Stimulated activated CD4-positive, alpha-beta T cell treated with anti-CD3 and anti-CD28 coated beads, Interleukin-1b, Interleukin-23, amount 100 ng/mL, for 1 hour (primary cell): ENCODE measurements at places on chromosomes 5 and 9.
A peak's percentile ranks its signal among the peaks of the same experiment; 100 is the strongest.

- DNase-seq: no peak
Measured at GRCh38 chr9:71897577-71897976, 13.4 kb downstream of the ABHD17B start.

- no peak for DNase-seq
Measured at GRCh38 chr5:32710550-32711361, at the start of gene NPR3. Gene NPR3, plus strand, starts transcription at chr5:32711321. Its CDS starts 456 bp downstream, at chr5:32711777.

GRCh38 chr9:131762356-131762932 lies 22.6 kb upstream of the RAPGEF1 start:
- DNase-seq: peak; percentile 49

DNA sequence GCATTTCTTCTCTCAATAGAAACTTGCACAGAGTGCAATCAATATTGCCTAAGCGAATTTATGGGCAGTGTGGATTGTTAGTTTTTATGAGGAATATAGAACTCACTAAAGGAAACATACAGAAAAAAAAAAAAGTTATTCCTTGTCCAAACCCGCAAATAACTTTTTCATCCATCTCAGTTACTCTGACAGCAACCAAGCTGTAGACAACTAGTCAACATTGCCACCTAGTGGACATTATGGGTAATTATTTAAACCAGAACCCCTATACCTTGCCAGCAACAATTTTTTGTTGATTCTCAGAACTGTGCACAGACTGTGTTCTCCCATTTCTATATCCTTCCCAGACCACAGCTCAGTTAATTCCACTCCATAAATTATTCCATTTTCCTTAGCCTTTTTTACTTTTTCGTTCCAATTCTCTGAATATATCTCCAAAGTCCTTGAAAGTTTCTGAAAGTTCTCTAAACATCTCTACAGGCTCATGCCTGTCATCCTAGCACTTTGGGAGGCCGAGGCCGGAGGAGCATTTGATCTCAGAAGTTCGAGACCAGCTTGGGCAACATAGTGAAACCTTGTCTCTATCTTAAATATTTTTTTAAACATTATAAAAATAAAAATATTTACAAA lies 2.6 kb upstream of the AFAP1L1 start:
- no peak for DNase-seq

DNA sequence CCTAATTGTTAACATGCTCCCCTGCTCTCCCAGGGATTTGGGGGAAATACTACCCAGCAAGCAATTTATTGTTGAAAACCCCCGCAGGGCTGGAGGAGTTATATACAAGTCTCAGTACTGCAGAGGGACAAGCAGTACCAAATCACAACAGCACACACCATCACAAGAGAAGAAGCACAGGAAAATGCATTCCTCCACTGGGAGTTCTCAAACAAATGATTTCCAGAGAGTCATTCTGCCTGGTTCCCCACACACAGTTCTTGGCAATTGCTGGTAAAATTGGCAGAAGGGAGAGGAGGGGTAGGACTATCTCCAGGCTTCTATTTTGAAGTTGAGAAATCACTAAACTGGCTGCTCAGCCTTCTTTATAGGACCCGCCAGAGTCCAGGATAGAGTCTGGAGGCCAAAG lies 16.8 kb downstream of the SIL1 start:
- DNase-seq: no peak

DNA sequence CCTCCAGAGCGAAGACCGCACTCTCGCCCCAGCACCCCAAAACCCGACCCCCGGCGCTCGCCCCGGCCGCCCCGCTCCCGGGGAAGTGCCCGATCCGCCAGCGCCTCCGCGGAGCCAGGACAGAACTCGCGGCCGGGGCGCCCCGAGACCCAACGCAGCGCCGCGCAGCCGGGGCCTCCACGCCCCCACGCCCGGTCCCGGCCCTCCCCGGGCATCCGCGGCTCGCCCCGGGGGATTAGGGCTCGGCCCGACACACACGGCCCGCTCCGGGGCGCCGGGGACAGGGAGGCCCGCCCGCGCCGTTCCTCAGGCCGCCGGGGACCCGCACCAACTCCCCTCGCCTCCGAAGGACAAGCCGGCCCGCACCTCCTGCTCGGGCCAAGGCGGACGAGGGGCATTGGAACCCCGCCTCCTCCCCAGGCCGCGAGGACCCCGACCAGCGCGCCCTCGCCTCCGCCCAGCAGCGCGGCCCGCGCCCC lies 544 bp downstream of the FNBP1 start:
- no peak for DNase-seq

DNA sequence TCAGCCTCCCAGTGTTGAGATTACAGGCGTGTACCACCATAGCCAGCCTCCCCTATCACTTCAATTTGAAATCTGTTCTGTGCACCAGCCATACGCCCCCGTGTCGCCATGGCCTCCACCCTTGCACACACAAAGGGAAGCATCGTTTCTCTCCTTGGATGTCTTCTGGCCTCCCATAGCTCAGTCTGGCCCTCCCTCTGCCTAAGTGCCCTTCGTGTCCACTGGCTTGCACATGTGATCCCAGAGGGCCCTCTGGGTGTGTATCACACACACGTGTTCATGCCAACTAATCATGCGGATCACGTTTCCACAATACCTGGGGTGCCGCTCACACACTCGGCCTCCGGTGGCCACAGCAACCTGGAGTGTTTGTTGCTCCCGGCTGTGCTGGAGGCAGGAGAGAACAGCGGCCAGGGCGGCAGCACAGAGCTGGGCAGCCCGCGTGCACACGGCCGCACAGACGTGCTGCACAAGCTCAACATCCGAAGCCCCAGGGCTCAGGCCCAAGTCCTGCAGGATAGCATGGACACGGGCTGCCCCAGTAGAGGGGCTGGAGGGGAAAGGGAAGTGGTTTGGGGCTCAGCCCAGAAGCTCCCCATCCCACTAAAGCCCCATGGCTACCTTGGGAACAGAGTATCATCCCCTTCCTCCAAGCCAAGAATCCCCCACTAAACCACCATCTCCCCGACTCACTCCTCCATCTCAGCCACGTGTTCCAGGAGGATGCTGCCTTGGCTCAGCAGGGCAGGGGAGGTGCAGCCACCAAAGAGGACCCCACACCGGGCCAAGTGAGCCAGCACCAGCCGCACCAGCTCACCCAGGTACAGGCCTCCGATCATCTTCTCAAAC lies 10.9 kb downstream of the HK3 start:
- no peak for DNase-seq

DNA sequence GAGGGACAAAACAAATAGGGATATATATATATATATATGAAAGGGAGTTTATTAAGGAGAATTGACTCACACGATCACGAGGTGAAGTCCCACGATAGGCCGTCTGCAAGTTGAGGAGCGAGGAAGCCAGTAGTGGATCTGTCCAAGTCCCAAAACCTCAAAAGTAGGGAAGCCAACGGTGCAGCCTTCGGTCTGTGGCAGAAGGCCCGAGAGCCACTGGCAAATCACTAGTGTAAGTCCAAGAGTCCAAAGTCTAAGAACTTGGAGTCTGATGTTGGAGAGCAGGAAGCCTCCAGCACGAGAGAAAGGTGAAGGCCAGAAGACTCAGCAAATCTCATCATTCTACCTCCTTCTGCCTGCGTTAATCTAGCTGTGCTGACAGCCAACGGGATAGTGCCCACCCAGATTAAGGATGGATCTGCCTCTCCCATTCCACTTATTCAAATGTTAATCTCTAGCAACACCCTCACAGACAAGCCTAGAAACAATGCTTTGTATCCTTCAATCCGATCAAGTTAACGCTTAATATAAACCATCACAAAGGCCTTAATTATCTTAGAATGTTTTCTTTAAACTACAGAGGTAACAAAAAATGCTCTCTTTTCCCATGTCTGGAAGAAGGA lies 23.8 kb upstream of the DAB2 start:
- DNase-seq: no peak

GRCh38 chr5:9543311-9543920 lies 2.5 kb downstream of the SEMA5A start:
- no peak for DNase-seq

DNA sequence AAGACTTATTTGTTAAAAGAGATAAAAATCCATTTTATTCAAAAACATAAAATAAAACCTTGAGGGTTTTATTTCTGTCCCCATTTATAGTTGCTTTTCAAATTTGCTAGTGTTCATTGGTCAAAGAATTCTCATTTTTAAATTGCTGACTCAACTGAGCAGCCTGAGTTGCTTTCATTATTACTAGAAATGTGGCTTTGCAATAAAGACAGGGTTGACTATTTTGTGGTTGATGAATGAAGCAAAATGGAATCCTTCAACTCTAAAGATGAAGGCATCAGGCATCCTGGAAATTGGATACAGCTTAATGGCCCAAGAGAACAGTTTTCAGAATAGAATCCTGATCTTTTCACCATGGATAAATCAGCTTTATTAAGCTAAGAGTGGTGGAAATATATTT lies 23.9 kb upstream of the PPP3R2 start:
- no peak for DNase-seq

- no peak for DNase-seq
Measured at GRCh38 chr9:27094640-27095298, 14.3 kb upstream of the TEK start.

- no peak for DNase-seq
Measured at GRCh38 chr5:37889612-37890317, 49.9 kb upstream of the GDNF start.

DNA sequence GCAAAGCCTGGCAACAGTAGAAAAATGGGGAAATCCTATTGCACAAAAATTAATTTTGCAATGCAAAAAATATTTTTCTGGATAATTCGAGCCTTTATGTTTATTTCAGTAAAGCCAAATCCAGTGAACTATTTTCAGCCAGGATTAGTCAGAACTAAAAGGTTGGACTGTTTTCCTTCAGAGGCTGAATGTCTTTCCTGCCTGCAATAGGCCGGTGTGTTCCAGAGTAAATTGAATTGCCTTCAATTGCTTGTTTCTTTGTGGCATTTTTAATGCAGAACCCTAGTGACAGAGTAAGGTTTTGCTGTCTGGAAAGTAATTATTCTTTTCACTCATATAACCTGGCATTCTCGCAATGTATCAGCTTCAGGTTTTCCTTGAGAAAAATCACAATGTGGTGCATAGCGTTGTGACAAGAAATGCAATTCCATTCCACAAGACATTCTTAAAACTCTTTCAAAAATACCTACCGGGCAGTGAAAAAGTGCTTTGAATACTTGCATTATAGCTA lies 183.7 kb downstream of the GLIS3 start:
- no peak for DNase-seq

DNA sequence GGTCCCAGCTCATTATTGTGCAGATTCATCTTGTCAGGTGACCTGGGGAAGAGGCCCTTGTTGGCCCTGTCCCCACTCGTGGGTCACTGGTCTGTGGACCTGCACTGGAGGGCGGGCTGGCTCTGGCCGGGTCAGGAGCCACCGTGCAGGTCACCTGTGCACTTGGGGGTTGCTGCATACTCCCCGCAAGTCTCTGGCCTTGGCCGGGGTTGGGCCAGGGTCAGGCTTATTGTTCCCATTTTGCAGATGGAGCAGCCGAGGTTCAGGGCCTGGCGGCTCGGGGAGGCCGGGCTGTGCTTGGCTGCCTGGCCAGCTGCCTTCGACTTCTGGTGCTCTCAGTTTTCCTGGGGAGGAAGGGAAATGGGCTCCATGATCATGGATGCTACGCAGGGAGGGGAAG lies 108.3 kb upstream of the FCN2 start:
- no peak for DNase-seq

DNA sequence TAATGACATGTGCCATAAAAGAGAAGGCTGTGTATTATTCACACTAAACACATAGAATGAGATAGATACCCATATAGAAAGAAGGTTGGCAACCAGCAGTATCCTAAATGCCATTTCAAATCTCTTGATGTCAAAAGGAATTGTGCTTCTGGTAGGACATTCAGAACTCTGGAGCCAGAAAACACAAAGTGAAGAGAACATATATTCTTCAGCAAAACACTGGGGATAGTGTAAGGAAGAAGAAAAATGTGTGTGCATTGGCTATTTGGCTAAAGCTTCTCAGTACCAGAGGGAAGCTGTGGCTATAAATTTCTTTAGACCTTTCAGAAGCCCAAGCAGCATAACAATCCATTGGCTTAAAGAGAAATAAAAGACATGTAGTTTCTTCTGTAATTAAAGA lies 551.6 kb upstream of the C9orf72 start:
- DNase-seq: no peak

GRCh38 chr5:110549301-110549700 lies 177.2 kb downstream of the TMEM232 start:
- DNase-seq: no peak

DNA sequence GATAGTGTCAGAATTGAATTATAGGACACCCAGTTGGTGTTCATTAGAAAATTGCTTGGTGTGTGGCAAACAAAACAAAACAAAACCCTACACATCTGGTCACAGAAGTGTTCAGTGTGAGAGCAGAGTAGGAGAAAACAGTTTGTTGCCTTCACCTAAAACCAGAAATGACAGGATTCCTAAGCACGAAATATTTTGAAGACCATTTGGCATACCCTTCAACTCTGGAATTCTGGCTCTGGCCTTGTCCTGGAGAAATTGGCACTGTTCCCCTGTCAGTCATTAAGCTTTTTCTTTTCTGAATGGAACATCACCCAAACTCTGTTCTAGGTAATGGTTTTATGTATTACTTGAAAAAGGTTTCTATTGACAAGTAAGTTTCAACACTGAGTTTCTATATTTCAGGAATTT lies 110.2 kb upstream of the PCA3 start:
- DNase-seq: no peak

DNA sequence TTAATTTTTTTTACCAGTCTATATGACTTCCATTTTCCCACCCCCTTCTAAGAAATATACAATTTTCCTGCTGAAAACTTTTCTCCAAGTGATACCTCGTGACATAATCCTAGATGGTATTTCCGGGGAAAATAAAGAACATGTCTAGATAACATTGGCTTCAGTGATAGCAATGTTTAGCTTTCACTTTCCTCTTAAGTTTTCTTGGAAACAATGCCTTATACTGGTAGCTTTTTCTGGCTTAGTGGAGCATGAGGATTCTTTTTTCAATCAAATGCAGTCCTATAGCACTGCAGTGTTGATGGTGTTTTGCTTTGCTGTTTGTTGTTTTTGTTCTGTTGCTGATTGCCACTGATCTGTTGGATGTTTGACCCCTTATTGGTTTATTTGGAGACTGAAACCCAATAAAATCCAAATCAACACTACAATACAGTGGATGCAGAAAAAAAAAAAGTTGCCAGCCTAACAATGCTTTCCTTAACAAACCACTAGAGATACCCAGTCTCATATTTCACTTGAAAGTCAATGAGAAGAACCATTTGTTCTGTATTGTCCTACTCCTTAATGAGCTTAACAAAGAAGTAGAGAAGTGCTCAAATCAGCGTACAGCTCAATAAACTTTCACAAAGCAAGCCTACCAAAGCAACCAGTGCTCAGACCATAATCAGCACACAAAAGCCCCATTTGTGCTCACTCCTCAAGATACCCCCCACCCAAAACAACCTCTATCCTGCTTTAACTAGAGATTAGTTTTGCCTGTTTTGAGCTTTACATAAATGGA lies 74.2 kb upstream of the GRAMD2B start:
- no peak for DNase-seq

DNA sequence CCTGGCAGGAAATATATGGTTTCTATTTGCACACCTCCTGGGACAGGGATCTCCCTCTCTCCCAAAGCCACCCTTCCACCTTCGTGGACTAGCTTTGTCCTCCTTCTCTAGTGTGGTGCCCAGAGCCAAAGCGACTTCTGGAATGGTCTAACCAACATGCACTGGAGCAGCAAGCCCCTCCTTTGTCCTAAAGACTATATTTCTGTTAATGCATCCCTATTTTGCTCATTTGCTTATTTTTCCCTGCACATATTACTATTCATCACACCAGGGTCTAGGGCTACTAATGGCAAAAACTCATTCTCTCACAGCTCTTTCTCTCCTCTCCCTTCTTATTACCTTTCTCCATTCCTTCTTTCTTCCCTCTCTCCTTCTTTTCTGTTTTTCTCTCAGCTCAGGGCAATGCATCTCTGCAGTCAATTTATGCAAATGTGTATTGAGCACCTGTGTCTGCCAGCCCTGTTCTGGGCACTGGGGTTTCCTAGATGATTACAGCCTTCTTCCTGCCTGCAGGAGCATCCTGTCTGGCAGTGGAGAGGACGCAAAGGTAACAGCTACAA lies 2.8 kb upstream of the NEURL1B start:
- no peak for DNase-seq
